ENCODE measurements at places on chromosomes 6 and 20.

DNA sequence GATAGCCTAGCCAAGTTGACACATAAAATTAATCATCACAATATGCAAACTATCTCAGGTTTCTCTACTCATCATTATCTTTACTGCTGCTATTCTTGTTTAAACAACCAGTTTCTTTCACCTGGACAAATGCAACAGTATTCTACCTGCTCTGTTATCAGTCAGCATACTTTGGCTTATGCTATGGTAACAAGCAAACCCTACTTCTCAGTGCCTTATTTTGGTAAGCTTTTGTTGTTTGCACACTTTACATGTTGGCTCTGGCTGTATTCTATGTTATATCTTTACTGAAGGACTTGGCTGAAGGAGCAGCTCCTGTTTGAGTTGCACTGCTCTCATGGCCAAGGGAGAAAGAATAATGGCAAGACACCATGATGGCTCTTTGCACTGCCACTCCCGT is 463.1 kb downstream of the EPM2A start:
- no peak for DNase-seq

GRCh38 chr6:142501795-142502194 is 200.0 kb downstream of the ADGRG6 start:
- no peak for DNase-seq

GRCh38 chr20:8127553-8128255 is 4.4 kb upstream of the PLCB1 start:
- no peak for DNase-seq

- no peak for DNase-seq
Observed at GRCh38 chr6:113018351-113019151, 671.4 kb downstream of the RFPL4B start.

- DNase-seq = no peak
Observed at GRCh38 chr20:40056171-40056570, 632.9 kb downstream of the MAFB start.

DNA sequence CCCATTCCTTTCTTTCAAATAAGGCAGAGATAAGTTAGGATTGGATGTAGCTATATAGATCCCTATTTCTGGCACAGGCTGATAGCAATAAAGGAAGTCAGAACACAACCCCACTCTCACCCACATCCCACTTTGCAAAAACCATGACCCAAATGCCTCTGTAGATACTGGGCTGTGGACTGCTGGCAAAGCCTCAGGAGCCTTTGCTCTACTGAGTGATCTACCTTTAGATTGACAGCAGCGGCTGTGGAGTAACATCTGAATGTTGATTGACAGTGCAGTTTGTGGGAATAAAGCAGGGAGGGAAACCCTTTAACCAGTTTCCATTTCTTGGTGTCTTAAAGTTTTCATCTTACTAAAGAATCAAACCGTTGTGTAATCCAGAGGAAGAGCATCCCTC is 6.7 kb upstream of the TMEM30A start:
- no peak for DNase-seq

- no peak for DNase-seq
Observed at GRCh38 chr20:23255716-23256385, 94.7 kb upstream of the NXT1 start.

GRCh38 chr20:20331156-20331555 is 36.7 kb upstream of the INSM1 start:
- DNase-seq = no peak

DNA sequence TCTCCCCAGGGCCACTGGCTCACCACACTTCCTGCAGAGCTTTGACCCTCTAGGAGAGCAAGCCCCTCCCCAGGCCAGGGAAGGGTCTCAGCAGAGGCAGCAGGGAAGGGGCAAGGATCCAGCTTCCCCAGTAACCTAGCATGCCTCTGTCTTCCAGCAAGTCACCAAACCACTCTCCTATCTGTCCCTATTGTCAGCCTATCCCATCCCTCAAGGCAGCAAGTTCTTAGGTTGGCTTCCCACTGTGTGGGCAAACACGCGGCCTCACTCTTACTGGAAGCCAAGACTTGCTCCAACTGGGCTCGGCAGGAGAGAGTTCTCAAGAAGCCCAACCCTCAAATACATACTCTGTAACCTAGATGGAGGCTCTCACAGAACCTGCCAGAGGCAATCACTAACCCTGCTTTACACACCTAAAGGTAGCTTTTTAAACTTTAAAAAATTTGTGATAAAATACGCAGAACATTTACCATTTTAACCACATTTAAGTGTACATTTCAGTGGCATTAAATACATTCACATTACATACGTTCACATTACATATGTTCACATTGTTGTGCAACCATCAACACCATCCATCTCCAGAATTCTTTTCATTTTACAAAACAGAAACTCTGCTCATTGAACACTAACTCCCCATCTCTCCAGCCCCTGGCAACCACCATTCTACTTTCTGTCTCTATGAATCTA is 58.5 kb downstream of the MRPL14 start:
- no peak for DNase-seq

GRCh38 chr6:2194643-2195042 is 50.8 kb downstream of the GMDS start:
- DNase-seq = no peak

DNA sequence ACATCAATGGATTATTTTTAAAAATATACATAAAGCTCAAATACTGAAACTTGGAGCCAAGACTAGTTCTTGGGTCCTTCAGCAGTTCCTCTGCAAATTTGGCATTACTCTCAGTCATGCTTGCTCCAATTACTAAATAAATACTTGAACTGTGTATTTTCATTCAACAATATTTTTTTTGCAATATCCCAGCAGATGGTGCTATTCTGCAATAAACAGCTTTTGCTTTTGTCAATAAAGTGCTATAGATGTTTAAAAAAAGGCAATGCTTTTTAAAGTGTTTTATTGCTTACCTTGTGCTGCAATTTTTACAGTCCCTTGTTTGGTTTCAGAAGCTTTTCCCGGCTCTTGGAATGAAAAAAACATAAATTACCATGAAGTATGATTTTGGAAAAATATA is 243.4 kb downstream of the TRDN start:
- peak; percentile 35 for DNase-seq

DNA sequence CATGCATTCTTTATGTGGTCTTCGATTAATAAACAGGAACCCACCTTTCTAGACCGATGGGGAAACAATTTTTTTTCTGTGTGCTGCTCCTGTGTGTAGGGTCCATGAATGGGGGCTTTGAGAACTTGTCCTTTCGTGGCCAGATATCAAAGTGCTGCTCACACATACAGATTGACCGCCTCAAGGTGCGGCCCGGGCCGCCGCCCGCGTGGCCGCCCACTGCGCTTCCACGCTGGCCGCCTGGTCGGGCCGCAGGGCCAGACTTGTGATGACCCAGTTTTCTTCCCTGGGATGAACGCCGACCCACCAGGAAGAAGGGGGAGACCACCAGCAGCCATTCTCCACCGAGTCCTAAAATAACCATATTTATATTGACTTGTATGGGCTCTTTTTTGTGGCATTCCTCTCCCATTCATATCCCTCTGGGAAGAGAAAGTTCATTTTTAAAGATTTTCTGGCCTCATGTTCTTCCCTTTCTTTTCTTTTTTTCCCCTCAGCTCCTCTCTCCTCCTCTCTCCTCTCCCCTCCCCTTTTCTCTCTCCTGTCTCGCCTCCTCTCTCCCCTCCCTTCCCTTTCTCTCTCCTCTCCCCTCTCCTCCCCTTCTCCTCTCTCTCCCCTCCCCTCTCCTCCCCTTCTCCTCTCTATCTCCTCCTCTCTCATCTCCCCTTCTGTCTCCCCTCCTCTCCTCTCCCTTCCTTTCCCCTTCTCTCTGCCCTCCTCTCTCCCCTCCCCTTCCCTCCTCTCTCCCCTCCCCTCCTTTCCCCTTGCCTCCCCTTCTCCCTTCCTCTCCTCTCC is 264.8 kb upstream of the SUPT3H start:
- DNase-seq = no peak

GRCh38 chr6:21912151-21912832 is 318.7 kb downstream of the SOX4 start:
- DNase-seq = no peak

Data from NAMALWA (cell line).